Activated CD8-positive, alpha-beta memory T cell treated with anti-CD3 and anti-CD28 coated beads for 1 hour (primary cell): ENCODE measurements at places on chromosomes 6 and 20.
A peak's percentile ranks its signal among the peaks of the same experiment; 100 is the strongest.

- DNase-seq: no peak
These were observed 23.7 kb upstream of the FBXO30 start for GRCh38 chr6:145838305-145838704.

GRCh38 chr6:98657764-98658163 is 176.6 kb upstream of the POU3F2 start:
- DNase-seq: no peak

- DNase-seq: no peak
These were observed 508.9 kb upstream of the NOX3 start for GRCh38 chr6:155964544-155964943.

GRCh38 chr6:1389369-1390132 is at the start of gene FOXF2:
TSS of gene FOXF2 (plus strand) at chr6:1389576. CDS start at chr6:1389948, 372 bp downstream.
- DNase-seq: no peak

- no peak for DNase-seq
These were observed 11.9 kb downstream of the OR12D1 start for GRCh38 chr6:29426654-29427053.

DNA sequence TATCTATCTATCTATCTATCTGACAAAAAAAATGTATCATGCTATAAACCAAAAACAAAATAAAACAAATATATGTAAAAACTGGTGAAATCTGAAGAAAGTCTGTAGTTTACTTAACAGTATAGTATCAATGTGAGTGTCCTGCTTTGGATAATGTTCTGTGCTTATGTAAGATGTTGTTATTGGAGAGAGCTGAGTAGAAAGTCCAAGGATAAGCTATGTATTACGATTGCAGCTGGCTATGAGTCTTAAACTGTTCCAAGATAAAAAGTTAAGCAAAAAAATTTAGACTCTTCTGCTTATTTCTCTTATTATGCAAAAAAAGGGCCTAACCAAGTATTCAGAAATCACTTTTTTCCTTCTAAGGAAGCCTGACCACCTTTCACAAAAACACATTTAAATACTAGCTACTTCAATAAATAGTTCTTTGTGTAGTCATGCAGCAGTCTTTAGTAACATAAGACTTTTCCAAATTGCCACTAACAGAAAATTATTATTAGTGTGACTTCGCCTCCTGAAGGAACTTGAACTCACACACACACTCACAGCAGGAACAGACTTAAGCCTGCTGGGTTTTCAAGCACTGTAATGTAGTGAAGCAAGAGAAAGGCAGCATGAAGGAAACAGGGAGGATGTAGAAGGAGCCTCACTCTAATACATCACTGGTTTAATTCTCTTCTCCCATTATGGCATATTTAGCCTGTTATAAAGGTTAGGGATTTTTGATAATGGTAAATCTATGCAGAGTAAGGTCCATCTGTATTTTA is 265.8 kb upstream of the GJE1 start:
- no peak for DNase-seq

DNA sequence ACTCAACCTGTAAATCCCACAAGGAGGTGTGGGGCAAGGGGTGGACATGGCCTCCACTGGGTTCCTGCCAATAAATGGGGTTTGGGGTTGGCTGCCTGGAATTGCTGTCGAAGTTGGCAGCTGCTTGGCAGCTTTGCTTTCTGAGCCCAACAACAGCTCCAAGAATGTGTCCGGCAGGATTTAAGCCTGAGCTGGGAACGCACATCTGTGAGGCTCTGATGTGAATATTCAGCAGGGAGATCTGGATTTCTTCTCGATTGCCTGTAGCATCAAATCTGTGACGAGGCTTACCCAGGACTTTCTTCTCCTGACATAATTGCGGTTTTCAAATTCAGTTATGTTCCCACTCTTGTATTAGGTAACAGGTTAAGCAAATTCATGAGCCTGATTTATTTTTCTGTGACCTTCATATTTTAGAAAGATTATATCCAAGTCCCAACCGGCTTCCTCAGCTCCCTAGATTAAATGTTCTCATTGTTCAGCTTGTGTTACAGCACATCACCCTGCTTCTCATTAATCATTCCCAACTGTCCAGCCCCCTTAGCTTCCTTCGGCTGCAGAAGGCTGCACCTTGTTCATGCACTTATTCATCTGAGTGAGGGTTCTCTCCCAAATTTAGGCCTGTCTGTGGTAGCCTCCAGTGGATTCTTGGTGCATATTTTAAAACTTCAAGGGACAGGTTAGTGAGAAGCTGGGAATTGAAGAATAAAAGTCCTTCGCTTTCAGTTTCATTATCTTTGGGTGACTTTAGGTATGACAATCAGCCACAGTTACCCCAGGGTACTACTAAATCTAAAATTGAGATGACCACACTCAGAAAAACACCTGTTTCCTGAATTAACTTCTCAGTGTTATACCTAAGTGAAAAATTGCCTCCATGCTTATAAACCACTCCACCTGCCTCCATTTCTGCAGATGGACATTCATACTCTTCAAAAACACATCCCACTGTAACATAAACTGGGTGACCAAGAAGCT is 310.0 kb downstream of the ESR1 start:
- no peak for DNase-seq

- DNase-seq: no peak
These were observed 48.7 kb downstream of the SLC35F1 start for GRCh38 chr6:117955684-117956256.

DNA sequence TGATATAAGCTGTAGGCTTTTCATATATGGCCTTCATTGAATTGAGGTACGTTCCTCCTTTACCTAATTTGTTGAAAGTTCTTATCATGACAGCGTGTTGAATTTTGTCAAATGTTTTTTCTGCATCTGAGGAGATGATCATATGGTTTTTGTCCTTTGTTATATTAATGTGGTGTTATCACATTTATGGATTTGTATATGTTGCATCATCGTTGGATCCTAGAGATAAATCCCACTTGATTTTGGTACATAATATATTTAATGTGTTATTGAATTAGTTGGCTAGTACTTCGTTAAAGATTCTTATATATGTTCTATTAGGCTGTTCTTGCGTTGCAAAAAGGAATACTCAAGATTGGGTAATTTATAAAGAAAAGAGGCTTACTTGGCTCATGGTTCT is 8.6 kb upstream of the WFDC9 start:
- no peak for DNase-seq

DNA sequence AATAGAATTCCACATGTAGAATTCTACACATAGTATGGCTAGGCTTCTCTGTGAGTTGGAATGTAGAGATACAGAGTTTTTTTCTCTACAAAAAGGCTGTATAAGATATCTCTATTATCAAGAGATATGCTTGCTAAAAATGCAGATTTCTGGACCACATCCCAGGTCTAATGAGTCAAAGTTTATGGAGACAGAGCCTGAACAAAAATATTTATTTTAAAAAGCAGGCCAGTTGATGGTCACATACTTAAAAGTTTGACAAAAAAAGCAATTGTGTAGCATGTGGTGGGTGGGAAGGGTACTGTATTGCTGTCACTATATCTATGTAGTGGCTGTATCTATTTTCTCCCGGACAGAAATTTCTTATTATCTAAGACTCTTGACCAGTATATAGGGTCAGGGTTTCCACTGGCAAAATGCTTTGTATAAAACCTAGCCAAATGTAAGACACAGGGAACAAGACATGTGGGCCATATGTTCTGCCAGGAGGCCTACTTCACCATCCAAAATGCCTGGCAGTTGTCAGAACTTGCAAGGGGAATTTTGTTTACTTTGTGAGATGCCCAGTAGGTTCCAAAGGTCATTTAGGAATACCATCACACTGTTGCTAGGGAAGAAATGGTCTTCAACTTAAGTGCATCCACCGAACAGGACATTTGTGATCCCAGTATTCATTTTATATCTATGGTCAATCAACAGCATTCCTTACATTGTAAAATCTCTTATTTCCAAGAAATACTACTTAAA is 60.6 kb downstream of the SHPRH start:
- no peak for DNase-seq

DNA sequence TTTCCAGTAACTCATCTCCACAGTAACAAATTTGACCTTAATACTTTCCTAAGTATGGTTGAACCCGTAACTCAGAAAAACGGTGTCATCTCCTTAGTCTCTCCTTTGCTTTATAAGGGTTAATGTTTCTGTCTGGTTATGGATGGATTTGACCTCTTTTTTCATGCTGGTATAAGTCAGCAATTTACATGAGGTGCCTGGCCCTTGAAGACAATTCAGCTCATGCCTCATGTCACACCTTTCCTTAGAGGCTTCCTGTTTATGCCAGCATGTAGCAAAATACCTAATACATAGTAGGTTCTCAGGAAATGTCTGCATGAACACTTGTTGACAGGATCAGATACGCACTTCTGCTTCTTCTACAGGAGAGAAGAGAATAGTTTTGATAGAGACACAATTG is 37.7 kb upstream of the C20orf144 start:
- no peak for DNase-seq

- DNase-seq: no peak
These were observed 80.4 kb downstream of the JPH2 start for GRCh38 chr20:44106615-44107014.

DNA sequence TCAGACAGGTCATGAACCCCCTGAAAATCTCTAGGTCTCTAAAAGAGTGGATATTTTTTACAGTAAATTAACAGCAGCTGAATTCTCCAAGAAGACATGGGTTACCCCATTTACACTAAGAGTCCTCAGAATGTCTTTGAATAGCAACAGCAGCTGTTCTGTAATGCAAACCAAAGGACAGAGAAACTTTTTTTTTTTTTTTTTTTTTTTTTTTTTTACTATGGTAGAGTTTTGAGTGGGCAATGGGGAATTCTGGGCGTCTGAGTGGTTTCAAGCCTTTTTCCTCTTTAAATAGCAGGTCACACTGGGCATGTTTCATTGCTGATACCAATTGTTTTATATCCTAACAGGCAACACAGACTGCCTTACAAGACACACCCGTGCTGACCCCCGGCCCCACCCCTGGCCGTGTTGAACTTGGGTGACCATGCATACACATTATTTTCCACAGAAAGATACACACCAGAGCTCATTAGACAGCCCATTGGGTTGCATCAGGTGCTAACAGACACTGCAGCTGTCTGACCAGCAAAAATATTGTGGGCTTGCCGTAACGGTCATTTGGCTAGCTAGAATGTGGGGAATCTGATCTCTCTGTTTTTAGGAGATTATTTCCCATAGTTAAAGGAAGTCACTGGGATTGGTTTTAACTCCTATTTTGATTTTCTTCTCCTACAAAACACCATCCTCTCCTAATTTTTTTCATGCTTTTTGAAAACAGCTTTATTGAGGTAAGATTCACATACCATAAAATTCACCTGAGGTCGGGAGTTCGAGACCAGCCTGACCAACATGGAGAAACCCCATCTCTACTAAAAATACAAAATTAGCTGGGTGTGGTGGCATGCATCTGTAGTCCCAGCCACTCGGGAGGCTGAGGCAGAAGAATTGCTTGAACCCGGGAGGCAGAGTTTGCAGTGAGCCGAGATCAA is 26.7 kb upstream of the IRF4 start:
- no peak for DNase-seq

DNA sequence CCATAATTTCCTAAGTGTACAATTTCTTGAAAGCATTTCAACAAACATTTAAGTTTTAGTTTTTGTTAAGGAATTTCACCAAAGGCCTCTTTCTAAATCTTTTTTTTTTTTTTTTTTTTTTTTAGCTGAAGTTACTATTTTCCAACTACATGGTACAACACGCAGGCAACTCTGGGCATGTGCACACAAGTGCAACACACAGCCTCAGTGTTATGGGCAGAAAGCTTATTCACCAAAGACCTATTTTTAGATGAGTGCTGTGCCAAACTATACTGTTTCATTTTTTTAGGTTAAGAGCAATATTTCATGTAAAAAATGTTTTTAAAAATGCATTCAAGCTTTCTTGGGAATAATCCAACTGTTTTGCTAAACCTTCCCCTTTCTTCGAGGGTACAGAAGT is 42.0 kb upstream of the MAP3K4 start:
- DNase-seq: no peak

GRCh38 chr6:36120979-36121786 is 9.1 kb upstream of the MAPK13 start:
- peak; percentile 36 for DNase-seq

DNA sequence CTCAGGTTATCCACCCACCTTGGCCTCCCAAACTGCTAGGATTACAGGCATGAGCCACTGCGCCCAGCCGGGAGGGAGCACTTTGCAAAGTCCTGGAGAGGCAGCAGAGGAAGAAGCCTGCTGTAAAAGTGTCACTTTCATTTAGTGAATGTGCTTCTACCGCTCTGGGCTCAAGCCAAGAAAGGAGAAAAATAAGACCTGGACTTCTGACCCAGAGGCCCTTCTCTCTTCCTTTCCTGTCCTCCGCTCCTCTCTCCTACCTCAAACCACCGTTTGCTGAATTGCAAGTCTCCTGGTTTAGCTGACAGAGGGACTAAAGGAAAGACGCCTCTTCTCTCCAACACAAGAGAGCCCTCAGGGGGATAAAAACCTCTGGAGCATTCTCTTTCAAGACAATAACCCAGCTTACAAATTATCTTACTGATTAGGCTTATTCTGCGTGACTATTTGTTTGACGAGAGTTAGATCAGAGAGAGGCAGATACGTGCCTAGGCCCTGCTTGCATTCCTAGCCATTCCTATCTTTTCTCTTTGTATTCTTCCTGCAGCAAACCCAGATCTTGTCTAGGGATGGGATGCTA is 84.2 kb upstream of the SLC22A23 start:
- no peak for DNase-seq

- no peak for DNase-seq
These were observed 7.0 kb downstream of the ATXN1 start for GRCh38 chr6:16754274-16754673.

- peak; percentile 55 for DNase-seq
These were observed at the start of gene SLCO4A1 for GRCh38 chr20:62642051-62642665. TSS of gene SLCO4A1 (plus strand) at chr20:62642503. CDS start at chr20:62656455, 13,952 bp downstream.

DNA sequence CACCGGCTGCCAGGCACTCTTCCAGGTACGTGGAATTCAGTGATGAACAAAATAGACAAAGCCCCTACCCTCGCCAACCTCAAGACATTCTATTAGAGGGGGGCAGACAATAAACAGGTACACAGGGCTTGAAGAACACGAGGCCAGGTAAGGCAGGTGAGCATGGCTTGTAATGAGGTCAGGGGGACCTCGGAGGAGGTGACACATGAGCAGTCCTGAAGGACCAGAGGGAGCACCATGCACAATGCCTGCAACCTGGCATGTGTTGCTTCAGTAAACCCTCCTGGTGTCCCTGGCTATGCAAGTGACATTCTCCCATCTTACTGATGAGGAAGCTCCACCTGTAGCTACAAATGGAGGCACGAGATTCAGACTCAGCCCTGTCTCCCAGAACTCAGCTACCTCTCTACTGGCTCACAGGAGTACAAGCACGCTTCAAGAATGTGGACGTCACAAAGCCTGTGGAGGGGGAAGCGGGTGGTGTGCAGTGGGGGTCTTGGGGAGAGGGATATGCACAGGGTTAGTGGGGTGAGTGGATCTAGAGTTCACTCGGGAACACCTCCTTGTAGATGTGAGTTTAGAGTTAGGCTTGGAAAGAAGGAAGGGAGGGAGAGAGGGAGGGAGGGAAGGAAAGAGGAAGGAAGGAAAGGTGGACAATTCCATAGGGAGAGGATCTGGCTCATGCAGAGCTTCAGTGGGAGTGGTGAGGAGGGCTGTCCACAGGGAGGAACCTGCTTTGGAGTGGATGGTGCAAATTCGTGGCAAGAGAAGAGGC is 7.6 kb upstream of the MAPK13 start:
- DNase-seq: no peak
